Skin of body (tissue), 3 donors: ENCODE measurements at places on chromosomes 4 and X. TPM values are rescaled to one million over a fixed set of nuclear protein-coding genes. Genes with fewer than 3 reads are reported as not detected.

The IL13RA2 gene
- total RNA-seq = not detected

The SOX3 gene
- not detected for total RNA-seq

The GABRG1 gene
- total RNA-seq = under 0.01 TPM

The CACNA1F gene
- total RNA-seq = 0.10 TPM

The USP9X gene
- 122 TPM for total RNA-seq

The KANTR gene
- total RNA-seq = 15.1 TPM

The SPIN2B gene
- 10.9 TPM for total RNA-seq

DNA sequence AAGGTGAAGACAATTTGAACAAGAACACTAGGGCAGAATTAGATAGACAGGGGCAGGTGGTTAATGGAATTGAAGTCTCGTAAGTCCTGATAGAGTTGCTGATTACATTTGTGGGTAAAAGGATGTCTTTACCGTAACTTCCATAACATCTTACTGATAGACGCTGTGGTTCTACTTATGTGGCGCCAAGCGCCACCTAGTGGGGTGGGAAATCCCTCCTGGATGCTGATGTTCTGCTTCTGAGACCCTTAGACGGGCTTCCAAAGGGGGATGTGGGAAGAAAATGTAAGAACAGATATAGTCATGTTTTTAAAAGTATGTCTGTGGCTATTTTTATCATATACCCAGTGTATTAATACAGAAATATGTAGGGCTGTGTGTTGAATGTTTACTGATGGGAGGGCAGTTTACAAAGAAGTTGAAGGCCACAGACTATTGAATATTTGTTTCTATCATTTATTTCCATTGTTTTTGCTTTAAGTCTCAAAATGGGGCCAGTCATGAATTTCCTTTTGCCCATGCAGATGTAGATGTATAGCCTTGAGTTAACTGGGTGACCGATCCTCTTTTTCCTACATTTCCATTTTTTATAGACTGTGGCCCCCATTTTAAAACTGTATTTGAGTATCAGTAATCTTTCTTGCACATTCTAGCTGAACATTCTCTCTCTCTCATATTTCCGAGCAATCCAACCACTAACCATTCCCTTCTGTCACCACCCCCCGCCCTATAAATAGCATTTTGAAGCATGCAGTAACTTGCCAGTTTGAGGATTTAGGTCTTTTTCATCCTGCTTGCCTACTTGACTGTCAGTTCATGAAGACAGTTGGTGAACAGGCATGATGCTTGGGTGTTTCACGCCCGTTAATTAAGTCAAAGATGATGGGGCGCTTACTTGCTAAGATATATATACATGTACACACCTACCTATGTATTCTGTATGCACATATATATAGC is 12.1 kb upstream of the TLR8 start:
- peak; percentile 0 for DNase-seq

DNA sequence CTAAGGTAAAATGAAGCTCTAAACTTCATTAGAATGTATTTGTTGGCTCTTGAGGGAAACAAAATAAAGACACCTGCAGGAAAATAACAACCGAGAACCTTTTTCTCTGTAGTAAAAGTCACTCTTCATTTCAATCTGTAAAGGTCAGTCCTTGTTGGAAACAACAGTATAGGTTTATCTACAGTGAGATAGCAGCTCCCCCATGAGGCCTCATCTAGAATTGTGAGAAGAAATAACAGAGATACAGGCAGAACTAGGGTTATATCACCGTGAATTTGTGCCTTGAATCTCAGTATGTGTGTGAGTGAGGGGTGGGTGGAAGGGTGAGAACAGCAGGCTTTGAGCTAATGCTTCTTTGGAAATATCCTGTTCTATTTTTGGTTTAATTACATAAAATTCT is 107.8 kb upstream of the FMR1 start:
- no peak for DNase-seq

DNA sequence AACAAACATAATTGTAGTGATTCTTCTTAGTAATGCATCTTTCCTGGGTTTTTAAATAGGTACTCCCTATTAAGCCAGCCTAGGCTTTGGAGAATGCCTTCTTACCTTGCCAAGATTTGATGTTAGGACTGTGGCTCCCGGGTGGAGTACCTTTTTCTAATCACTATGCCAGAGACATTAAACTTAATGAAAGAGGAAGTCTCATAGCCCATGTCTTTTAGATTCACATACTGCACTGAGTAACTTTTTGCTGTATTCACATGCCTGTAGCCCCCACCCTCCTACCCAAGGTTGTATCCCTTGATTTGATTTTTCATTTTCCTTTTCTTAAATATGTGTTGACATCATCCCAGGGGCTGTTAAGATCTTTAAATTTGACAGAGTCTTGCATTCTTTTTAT is 104.2 kb upstream of the TLR2 start:
- DNase-seq = no peak

DNA sequence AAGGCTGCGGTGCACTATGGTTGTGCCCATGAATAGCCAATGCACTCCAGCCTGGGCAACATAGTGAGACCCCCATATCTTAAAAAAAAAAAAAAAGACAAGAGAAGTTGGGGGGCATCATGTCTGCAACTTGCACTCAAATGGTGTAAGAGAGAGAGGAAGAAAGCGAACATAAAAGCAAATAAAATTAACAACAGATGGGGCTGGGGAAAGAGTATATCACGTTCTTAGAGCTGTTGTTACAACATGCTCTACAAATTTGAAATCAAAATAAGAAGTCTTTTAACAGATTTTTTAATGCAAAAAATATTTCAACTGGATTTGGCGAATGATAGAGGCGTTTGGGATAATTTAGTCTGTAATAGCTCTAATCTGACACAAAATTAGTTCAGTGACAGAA is 144.9 kb downstream of the FNIP2 start:
- peak; percentile 75 for DNase-seq

GRCh38 chr4:183507925-183508696 is 3.3 kb downstream of the ING2 start:
- no peak for DNase-seq

DNA sequence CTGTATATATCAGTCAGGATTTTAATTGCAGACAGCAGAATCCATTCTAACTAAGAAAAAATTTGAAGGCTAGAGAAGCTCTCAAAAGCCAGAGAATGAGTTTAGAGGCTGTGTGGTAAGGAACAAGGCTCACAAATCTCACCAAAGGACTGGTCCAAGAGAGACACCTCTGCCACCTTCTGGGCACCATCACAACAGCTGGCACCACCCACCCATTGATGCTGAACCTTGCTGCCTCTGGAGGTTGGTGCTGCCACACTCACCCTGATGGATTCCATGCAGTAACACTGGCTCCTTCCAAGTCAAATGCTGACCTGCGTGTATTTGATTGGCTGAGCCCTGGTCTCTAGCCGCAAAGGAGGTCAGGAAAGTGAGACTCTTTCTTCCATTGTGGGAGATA is 100.8 kb downstream of the BEND2 start:
- no peak for DNase-seq

DNA sequence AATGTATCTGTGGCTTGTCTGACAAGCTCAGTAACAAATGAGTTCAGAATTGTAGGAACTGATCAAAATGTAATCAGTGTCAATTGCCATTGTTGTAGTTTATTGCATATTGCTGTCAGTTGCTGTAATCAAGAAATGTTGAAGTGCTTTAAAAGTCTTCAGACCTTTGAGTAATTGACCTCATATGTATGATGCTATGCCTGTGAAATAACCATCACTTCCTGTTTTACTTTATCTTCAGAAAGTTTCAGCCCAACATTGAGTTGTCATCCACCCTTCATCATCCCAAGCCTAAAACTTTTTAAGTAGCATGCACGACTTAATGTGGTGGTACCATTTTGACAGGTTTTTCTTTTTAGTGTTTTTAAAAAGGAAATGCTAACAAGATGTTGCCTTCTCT is 212.4 kb downstream of the ARHGAP10 start:
- no peak for DNase-seq

DNA sequence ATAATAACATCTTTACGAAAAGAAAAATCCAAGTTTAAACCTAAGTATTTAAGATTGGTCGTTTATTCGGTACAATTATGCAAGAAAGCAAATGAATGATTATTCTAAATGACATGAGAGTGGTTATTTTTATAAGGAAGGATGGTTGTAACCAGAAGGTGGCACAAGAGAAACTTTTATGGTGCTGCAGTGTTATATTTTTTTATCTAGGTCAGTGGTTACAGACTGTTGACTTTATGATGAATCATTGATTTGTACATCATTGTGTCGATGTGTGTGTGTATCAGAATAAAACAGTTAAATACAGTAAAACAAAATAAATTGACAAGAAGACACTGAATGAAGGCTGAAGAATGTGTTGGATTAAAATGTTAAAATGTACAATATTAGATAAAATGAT is 9.8 kb downstream of the DCAF8L2 start:
- DNase-seq = no peak

DNA sequence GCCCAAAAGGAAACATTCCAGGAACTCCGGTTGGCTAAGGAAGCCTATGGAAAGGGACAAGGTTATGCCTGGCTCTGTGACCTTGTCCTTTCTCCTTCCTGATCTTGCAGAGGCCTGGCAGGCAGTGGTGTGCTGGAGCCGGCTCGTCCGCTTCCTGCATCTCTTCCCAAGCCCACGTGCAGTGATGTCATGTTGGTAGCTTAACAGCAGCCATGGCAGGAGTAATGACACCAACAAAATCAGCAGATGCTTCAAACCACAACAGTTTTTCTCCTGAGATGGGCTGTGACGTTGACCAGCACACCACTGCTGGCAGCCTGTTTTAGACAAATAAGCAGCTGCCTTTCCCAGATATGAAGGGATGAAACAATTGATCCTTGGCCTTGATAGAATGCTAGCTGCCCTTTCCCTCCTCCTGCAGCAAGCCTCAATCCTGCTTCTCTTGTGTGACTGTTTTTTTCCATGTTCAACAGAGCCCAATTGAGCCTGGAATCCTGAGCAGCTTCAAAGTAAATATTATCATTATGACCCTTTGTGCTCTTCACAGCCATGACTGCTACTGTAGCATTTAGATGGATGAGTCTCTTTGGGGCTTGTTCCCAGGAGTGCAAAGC is 23.4 kb downstream of the SEPTIN6 start:
- peak; percentile 4 for DNase-seq

DNA sequence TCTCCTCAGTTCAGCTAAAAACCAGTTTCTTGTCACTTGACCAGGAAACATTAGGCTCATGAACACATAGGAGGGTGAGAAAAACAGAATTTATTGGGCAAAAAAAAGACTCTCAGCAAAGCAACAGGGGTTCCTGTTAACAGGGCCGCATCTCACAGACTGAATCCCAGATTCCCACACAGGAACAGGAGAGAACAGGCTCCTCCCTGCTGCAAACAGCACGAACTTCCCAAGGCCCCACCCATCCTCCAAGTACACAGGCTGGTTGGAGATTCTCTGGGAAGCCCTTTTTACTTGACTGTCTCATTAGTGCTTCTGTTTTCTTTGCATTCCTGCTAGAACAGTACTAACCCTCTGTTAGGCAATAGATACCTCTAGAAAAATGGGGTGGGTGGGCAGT is 52.4 kb upstream of the IL21 start:
- DNase-seq = no peak

GRCh38 chr4:177611974-177612664 is 169.9 kb upstream of the AGA start:
- no peak for DNase-seq

DNA sequence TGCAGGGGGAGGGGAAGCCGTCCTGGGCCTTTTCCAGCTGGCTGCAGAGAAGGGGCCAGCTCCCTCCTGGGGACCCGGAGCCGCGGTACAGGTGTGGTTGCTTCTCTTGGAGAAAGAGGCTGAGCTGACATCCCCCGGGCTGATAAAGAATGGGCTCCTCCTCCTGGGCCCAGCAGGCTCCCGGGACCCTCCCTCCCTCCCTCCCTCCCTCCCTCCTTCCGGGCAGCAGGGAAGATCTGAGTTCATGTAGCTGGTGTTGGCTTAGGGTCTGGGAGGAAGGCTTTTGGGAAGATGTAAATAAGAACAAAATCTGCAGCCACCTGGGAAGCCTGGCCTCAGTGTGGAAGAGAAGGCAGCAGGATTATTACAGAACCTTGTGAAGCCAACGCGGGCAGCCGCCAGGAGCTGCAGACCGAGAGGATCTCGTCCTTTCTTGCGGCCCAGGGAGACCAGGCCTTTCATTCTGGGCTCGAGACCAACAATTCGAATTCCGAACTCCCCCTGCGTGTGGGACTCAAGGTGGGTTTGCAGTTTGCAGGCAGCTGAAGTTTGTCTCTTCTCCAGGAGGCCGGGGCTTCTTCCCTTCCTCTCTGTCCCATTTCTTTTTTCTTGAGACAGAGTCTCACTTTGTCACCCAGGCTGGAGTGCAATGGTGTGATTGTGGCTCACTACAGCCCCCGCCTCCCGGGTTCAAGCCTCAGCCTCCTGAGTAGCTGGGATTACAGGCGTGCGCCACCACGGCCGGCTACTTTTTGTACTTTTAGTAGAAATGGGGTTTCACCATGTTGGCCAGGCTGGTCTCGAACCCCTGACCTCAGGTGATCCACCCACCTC is at the start of gene PLCXD1:
TSS of gene PLCXD1 (plus strand) at position 216 of the 834 bp plus-strand sequence. CDS start 2,807 bp downstream, outside the sequence.
- DNase-seq = no peak

DNA sequence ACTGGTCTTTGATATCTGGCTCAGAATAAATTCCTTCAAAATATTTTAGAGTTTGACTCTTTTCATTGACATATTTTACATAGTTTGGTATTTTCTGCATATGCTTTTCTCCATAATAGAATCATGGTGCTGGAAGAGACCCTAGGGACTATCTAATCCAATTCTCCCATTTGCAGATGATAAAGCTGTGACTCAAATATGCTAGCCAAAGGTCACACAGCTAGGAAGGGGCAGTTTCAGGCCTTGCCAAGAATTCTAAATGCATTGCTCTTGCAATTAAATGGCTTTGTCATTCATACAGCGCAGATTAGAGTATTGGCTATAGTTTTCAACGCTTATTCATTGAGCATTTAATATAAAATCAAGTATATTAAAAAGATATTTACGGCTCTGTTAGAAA is 374.1 kb upstream of the RASGEF1B start:
- DNase-seq = no peak

GRCh38 chrX:7233580-7234406 is 85.8 kb upstream of the PUDP start:
- no peak for DNase-seq

DNA sequence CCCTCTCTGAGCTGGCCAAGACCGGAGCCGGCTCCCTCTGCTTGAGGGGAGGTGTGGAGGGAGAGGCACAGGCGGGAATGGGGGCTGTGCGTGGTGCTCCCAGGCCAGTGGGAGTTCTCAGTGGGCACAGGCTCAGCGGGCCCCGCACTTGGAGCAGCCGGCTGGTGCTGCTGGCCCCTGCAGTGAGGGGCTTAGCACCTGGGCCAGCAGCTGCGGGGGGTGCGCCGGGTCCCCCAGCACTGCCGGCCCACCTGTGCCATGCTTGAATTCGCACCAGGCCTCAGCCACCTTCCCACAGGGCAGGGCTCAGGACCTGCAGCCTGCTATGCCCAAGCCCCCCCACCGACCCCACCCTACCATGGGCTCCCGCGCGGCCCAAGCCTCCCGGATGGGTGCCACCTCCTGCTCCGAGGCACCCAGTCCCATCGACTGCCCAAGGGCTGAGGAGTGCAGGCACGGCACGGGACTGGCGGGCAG is 602.5 kb downstream of the KCTD8 start:
- DNase-seq = no peak

- DNase-seq = no peak
Measured at GRCh38 chr4:144611850-144612249, 34.1 kb upstream of the HHIP start.

GRCh38 chr4:53057679-53058078 is 195.6 kb downstream of the RASL11B start:
- no peak for DNase-seq

- DNase-seq = no peak
Measured at GRCh38 chrX:82384401-82384800, 1123.7 kb upstream of the POU3F4 start.

- DNase-seq = no peak
Measured at GRCh38 chr4:170887396-170887795, 797.6 kb upstream of the AADAT start.

GRCh38 chr4:109872950-109873656 is 25.2 kb downstream of the LRIT3 start:
- no peak for DNase-seq

- DNase-seq = no peak
Measured at GRCh38 chr4:126701756-126702155, 931.0 kb upstream of the INTU start.
